ENCODE measurements at places on chromosomes 7 and 10. TPM values are rescaled to one million over a fixed set of nuclear protein-coding genes. Genes with fewer than 3 reads are reported as not detected.

- no peaks in the 10 kb centered on the region for H3K36me3 ChIP-seq
- H3K27me3 ChIP-seq = no peaks in the 10 kb centered on the region
- no peaks in the 10 kb centered on the region for H3K4me1 ChIP-seq
- H3K27ac ChIP-seq = no peak overlapping the region
- H3K4me3 ChIP-seq = no peak overlapping the region
These were observed 53.7 kb upstream of the ZNF273 start for GRCh38 chr7:64849250-64849923.

DNA sequence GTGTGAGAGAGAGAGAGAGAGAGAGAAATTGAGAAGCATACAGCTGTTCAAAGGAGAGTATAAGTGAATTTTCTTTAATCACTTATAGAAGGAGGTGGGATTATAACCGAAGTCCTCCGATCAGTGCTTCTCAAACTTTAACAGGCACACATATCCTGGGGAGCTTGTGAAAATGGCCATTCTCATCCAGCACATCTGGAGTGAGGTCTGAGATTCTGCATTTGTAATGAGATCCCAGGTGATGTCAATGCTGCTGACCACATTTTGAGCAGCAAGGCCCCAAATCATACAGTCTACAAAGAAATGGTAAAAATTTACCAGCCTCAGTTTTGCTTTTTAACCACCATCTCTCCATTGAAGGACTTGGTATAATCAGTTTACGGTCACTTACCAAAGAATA lies 219.0 kb downstream of the PTEN start:
- H3K4me3 ChIP-seq = no peak overlapping the region
- H3K4me1 ChIP-seq = peaks cover 2% of the 10 kb centered on the region
- no peaks in the 10 kb centered on the region for H3K36me3 ChIP-seq
- no peak overlapping the region for H3K27ac ChIP-seq
- DNase-seq = no peak

- no peak overlapping the region for H3K4me3 ChIP-seq
- DNase-seq = no peak
- H3K27ac ChIP-seq = peak overlapping the region; percentile 38
- peaks cover 26% of the 10 kb centered on the region for H3K27me3 ChIP-seq
- peaks cover 4% of the 10 kb centered on the region for H3K4me1 ChIP-seq
These were observed 13.6 kb upstream of the DPYSL4 start for GRCh38 chr10:132173185-132173584.

The NPFFR1 gene
- total RNA-seq = not detected

DNA sequence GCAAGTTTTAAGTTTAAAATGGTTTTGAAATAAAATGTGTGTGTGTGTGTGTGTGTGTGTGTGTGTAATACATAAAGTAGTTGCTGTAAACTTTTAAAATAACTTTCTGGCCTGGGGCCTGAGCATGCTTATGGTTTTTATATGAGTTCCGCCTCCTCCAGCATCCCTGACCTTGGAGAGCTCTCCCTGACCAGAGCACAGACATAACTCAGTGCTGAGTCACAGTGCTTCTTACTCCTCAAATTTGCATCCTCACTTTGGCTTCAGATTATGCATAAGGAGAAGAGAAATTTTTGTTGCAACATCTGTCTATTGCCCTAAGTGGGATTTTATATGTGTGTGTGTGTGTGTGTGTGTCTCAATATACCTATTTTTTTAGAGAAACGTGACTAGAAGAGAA lies 200.8 kb downstream of the ELMO1 start:
- H3K27me3 ChIP-seq = no peaks in the 10 kb centered on the region
- no peak overlapping the region for H3K27ac ChIP-seq
- H3K4me1 ChIP-seq = peaks cover 18% of the 10 kb centered on the region
- no peak for DNase-seq
- H3K4me3 ChIP-seq = no peak overlapping the region

The GIMAP8 gene
- 6.1 TPM for total RNA-seq

DNA sequence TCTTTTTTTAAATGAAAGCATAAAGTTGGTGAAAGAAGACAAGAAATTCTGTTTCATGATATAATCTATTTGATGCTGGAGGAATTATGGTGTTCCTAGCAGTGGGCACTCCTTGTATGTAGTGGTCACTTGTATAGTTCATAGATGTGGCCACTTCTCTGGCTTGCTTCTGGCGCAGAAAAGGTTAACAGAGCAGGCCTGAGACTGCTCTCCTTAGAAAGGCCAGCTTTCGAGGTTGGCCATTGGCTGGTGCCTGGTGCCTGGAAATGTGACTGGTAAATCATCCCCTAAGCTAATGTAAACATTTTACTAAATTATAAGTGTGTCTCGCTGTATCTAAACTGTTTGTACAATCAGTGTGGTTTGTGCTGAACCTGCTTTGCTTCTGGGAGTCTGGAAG lies 276.1 kb downstream of the PHTF2 start:
- no peaks in the 10 kb centered on the region for H3K36me3 ChIP-seq
- H3K27me3 ChIP-seq = peaks cover 2% of the 10 kb centered on the region
- H3K4me1 ChIP-seq = no peaks in the 10 kb centered on the region
- DNase-seq = no peak
- no peak overlapping the region for H3K4me3 ChIP-seq

DNA sequence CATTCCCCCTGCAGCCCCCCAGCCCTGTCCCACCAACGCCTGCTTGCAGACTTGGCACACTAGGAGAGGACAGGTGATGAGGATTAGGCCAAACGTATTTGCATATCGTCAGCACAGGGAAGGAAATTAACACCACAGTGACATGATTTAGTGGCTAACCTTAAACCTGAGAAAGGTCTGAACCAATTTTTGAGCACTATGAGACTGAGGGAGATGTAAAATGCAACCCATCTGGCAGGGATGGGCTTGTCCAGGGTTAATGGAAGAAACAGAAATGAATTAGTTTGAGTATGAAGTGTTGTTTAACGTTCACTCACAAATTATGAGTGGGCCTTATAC lies 183.6 kb downstream of the TAX1BP1 start:
- no peak overlapping the region for H3K27ac ChIP-seq
- H3K4me3 ChIP-seq = no peak overlapping the region
- DNase-seq = no peak

- H3K27ac ChIP-seq = no peak overlapping the region
- H3K27me3 ChIP-seq = no peaks in the 10 kb centered on the region
- no peak overlapping the region for H3K4me3 ChIP-seq
- H3K36me3 ChIP-seq = peaks cover 13% of the 10 kb centered on the region
- DNase-seq = no peak
These were observed 4.8 kb downstream of the DHTKD1 start for GRCh38 chr10:12073526-12073925.

DNA sequence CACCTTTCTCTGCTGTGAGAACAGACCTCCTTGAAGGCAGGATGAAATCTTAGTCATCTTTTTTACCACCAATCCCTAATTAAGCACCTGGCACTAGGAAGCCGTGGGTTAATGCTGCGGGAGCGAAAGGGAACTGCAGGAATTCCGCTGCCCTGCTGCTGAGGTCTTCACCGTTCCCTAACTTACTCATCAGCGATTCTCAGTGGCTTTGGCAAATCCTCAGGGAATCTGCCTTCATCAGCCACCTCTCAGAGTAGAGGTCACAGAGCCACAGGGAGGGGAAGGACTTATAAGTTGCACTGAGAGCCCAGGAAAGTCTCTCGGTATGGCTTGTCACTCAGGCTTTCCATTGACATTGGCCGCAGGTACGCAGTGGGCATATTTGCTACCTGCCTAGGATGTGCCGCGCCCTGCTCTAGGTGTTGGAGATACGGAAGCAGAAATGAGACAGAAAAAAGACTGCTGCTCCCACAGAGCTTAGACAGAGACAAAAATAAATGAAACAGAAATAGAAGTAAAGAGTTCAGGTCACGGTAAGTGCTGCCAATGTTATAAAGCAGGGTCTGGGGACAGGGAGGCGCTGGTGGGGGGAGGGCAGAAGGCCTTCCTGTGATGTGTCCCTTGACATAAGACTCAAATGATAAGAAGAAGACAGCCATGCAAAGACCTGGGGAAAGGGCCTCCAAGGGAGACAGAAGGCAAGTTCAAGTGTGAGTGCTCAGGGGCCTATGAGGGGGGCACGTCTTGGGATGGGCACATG lies 72.6 kb upstream of the OPALIN start:
- H3K27ac ChIP-seq = no peak overlapping the region
- peaks cover 9% of the 10 kb centered on the region for H3K27me3 ChIP-seq
- H3K4me1 ChIP-seq = no peaks in the 10 kb centered on the region
- no peaks in the 10 kb centered on the region for H3K36me3 ChIP-seq

The OR2A5 gene
- not detected for total RNA-seq

The CDK6 gene
- total RNA-seq = 254 TPM

DNA sequence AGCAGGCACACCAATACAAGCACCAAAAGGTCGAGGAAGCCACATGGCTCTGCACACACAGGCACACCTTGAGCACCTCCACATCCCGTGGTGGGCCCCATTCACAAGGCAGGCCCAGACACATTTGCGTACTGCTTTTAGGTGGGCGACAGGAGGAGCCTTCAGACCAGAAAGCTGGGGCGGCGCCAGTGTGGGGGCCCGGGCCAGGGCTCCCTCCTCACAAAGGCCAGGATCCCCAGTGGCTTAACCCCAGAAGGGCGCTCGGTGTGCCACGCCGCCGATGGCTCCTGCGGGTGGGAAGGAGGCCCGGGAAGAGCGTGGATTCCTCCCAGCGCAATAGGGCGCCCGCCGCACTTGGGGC lies 2.8 kb upstream of the SMARCD3 start:
- no peaks in the 10 kb centered on the region for H3K36me3 ChIP-seq
- DNase-seq = no peak
- H3K27ac ChIP-seq = no peak overlapping the region
- peaks cover 5% of the 10 kb centered on the region for H3K4me1 ChIP-seq

The EGFR gene
- not detected for total RNA-seq

- no peaks in the 10 kb centered on the region for H3K36me3 ChIP-seq
- H3K4me1 ChIP-seq = no peaks in the 10 kb centered on the region
These were observed 48.6 kb downstream of the FAM20C start for GRCh38 chr7:240887-241421.

The ATP5F1C gene
- total RNA-seq = 403 TPM

The SAMD9 gene
- total RNA-seq = 9.3 TPM

The GIMAP5 gene
- 46.7 TPM for total RNA-seq

The RELN gene
- total RNA-seq = not detected

The CFAP58 gene
- total RNA-seq = 1.1 TPM

The TMEM270 gene
- not detected for total RNA-seq

The NRG3 gene
- total RNA-seq = not detected

DNA sequence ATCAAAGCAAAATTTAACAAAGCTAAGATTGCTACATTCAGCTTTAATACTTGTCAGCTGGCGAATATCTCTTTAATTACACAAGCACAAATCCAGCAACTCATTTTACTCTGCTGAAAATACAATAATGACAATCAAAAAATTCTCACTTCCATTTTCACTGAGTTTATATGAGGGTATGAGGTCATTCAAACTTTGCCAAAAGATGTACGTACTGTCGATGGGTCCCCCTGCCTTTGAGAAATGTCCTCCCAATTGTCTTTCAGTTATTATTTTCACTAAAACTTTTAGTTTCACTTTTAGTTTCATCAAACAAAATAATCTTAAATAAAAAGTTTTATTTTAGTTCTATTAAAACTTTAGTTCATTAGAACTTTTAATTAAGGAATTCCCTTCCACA lies 159.5 kb upstream of the WDR11 start:
- H3K27me3 ChIP-seq = no peaks in the 10 kb centered on the region
- no peaks in the 10 kb centered on the region for H3K36me3 ChIP-seq
- no peak overlapping the region for H3K27ac ChIP-seq
- no peak for DNase-seq
- no peak overlapping the region for H3K4me3 ChIP-seq

The TCAF2 gene
- 38.6 TPM for total RNA-seq

- no peak for DNase-seq
- H3K36me3 ChIP-seq = no peaks in the 10 kb centered on the region
- no peak overlapping the region for H3K4me3 ChIP-seq
- no peak overlapping the region for H3K27ac ChIP-seq
These were observed 18.4 kb upstream of the SORCS3 start for GRCh38 chr10:104622598-104623209.

DNA sequence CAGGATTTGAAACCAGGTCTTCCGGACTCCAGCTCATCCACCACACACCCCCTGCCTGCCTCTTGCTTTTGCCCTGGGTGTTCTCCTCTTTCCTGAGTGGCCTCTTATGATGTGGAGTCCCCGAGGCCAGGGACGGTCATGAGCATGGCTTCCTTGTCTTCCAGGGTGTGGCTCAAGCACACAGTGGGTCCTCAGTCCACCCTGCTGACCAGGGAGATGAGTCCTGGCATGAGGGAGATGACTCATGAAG lies 32.8 kb downstream of the DNAJB12 start:
- H3K4me1 ChIP-seq = peaks cover 62% of the 10 kb centered on the region
- no peaks in the 10 kb centered on the region for H3K27me3 ChIP-seq
- peak overlapping the region; percentile 58 for H3K4me3 ChIP-seq
- peak overlapping the region; percentile 91 for H3K27ac ChIP-seq
- H3K36me3 ChIP-seq = peaks cover 5% of the 10 kb centered on the region

- no peaks in the 10 kb centered on the region for H3K36me3 ChIP-seq
- DNase-seq = no peak
- H3K4me3 ChIP-seq = no peak overlapping the region
- peaks cover 7% of the 10 kb centered on the region for H3K4me1 ChIP-seq
- peaks cover 9% of the 10 kb centered on the region for H3K27me3 ChIP-seq
- no peak overlapping the region for H3K27ac ChIP-seq
These were observed 12.6 kb upstream of the CPVL start for GRCh38 chr7:29158795-29159423.

The PHKG1 gene
- 3.6 TPM for total RNA-seq

DNA sequence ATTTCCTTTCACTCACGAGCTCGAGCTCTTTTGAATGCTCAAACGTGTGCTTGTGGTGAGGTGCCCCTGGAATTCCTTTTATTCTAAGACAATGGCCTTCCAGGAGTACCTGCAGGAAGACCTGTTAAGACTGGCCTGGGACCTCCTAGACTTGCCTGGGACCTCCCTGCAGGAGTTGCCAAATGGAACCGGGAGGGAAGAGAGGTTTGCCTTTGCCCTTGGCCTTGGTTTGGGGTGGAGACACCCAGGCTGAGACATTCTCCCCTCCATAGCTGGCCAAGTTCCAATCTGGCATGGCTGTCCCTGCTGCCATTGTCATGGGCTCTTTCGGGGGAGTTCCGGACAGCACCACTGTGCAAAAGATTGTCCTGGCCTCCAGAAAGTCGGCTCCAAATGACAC lies 39.7 kb downstream of the DNAJB12 start:
- no peak for DNase-seq
- H3K27me3 ChIP-seq = no peaks in the 10 kb centered on the region
- H3K4me1 ChIP-seq = peaks cover 45% of the 10 kb centered on the region

- H3K4me1 ChIP-seq = peaks cover 8% of the 10 kb centered on the region
- H3K4me3 ChIP-seq = no peak overlapping the region
- H3K27ac ChIP-seq = no peak overlapping the region
- H3K36me3 ChIP-seq = no peaks in the 10 kb centered on the region
- H3K27me3 ChIP-seq = no peaks in the 10 kb centered on the region
These were observed 72.7 kb downstream of the ELFN1 start for GRCh38 chr7:1742555-1743303.
